C1 segment of cervical spinal cord (tissue), 14 donors: ENCODE measurements at places on chromosomes 7 and 10.

DNA sequence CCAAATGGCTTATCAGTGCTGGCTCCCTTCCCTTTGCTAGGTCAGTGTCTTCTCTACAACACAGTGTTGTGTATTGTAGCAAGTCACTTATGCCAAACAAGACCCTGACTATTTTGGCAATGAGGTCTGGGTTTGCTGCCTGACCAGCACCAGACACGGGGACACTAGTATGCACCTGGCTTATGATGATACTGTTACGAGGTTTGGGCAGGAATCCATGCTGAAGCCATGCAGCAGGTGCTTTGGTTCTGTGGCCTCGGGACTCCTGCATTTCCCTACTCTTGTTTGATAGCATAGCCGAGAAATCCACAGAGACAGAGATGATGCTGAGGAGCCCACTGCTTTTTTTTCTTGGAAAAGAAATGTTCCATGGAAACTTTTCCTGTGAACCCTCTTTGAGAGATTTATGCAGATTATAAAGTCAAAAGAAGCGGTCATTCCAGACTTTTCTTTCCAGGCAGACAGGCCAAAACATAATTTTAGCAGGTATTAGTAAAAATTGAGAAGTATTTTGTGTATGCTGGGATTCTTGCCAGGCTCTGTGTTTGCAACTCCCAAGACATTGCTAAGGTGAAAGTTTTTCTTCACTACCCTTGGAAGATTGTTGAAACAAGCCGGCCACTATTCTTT, 291.1 kb downstream of the BBS9 start:
- DNase-seq, result no peak

- DNase-seq, result no peak
Observed at GRCh38 chr10:26621243-26621888, 76.1 kb upstream of the PDSS1 start.

DNA sequence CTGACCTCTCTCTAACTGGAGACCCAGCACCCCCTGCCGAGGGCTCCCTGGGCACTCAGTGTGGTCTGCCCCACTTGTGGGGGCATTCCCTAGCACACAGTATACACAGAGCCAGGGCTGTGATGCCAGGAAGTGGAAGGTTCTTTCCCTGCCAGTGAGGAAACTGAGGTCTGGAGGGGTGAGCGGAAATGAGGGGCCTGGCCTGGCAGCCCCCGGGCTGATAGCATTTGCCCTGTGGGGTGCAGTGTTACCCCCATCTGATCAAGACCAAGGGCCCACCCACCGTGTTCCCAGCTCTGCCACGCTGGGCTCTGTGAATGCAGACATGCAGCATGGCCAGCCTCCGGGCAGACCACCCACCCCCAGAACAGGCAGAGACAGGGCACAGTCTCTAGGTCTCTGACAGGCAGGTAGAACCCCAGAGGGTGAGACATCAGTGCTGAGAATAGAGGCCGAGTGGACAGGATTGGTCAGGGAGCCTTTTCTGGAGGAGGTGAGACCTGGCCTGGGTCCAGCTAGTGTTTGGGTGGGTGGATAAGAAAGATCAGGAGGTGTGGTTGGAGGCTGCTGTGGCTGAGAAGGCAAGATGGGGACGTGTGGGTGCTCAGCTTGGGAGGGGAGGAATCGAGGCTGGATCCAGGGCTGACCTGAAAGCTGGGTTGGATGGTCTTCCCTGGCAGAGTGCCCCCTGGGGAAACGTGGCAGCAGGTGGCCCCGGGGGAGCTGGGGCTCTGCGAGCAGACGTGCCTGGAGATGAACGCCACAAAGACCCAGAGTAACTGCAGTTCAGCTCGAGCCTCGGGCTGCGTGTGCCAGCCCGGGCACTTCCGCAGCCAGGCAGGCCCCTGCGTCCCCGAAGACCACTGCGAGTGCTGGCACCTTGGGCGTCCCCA, 10.8 kb upstream of the ZNF862 start:
- DNase-seq, result no peak

GRCh38 chr10:29841724-29842649, 207.2 kb upstream of the SVIL start:
- DNase-seq, result no peak

DNA sequence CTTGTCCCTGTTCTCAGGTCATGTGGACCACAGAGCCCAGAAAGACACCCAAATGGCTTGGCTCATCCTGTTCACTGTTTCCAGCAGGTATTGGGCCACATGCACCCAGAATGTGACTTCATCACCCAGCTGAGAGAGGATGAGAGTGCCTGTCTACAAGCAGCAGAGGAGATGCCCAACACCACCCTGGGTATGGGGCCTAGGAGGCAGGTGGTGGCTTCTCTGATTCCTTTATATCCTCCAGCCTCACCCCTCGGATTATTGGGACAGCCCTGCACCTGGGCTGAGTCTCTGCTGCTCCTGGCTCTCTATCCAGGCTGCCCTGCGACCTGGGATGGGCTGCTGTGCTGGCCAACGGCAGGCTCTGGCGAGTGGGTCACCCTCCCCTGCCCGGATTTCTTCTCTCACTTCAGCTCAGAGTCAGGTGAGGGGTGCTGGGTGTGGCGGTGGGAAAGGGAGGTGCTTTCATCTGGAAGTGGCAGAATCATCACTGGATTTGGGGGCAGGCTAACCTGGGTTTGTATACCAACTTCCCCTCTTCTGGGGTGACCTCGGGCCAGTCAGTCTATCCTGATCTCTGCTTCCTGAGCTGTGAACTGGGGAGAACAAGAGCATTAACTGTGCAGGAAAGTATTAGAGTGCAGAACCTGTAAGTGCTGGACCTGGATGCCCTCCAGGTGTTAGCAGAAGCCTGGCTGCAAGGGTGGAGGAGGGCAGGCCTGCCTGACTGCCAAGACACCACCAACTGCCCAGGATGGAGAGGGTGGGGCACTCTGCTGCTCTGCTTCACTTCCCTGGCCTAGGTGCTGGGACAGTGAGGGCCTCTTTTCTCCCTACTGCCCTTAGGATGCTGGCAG, 5.2 kb downstream of the GHRHR start:
- no peak for DNase-seq

DNA sequence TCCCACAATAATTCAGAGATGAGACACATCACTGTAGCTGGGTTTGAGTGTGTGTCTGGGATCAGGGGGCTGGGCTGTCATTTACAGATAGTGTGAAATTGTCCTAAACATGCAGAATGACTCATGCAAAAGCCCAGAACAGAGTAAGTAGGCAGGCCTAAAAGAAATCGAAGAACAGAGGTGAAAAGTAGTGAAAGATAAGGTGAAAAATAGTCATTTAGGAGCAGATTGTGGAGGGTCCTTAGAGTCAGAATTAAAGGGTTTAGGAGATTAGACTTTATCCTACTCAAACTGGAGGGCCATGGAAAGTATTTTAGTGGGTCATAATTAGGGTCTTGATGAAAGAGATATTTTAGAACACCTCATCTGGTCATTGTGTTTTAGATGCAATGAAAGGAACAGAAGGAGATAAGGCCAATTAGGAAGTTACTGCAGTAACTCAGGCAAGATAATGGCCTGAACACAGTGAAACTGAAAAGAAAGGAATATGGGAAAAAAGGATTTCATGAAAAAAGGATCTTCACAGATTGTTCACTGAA, 58.3 kb upstream of the NEBL start:
- no peak for DNase-seq

- peak; percentile 10 for DNase-seq
Observed at GRCh38 chr7:128830231-128831177, at the start of gene FLNC. TSS of gene FLNC (plus strand) at chr7:128830406. CDS start at chr7:128830638, 232 bp downstream.

GRCh38 chr10:44933451-44934321, 22.5 kb downstream of the TMEM72 start:
- no peak for DNase-seq

DNA sequence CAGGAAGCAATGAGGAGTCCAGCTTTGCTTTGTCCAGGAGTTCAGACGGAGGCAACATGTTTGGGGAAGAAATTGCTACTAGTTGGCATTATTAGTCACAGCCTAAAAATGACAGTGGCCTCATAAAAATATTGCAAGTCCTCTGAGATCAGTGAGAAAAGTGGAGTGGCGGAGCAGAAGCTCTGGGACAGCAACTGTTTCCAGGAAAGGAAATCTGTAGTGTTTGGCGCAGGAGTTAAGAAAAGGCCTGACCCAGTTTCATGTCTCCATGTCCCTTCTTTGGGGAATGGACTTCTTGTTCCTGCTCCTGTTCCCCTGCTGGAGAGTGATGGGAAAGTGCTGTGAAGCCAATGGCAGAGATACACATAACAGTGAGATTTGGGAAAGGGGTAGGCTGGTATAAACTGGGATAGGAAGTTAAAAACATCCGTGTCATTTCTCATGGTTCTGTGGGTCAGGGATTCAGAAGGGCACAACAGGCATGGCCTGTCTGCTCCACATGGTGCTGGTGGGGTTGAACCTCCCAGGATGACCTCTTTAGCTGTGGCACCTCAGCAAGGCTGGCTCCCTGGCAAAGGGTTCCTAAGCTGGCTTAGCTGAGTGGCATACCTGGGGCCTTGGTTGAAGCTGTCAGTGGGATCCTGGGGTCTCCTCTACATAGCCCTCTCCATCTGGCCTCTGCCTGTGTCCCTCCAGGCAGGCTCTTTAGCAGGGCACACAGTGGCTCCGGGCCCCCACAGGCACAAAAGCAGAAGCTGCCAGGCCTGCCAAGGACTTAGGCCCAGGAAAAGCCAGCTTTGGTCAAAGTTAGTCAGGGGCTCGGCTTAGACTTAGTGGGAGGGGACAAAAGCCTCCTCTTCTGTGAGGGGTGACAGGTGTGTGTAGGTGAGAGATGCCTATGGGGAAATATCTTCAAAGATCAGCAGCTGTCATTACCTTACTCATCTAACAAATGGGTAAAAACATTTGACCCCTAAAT, 77.7 kb downstream of the WDFY4 start:
- DNase-seq, result no peak

- no peak for DNase-seq
Observed at GRCh38 chr7:85774986-85775385, 588.1 kb upstream of the SEMA3D start.

DNA sequence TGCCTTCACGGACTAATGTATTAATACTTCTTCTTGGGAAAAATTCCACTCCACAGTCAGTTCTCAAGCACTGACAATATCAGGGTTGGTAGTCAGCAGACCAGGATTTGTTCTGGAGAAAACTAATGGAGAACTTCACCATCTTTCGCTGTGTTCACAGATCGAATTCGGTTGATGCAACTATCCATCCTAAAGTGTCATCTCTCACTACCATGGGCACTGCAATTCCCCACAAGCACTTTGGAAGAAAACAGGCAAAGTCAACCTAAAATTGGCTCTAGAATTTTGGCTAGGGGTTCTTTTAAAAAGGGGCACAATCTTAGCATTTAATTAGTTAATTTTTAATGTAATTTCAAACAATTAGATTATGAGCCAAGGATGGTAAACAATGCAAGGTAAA, 164.4 kb downstream of the HGF start:
- DNase-seq, result no peak

DNA sequence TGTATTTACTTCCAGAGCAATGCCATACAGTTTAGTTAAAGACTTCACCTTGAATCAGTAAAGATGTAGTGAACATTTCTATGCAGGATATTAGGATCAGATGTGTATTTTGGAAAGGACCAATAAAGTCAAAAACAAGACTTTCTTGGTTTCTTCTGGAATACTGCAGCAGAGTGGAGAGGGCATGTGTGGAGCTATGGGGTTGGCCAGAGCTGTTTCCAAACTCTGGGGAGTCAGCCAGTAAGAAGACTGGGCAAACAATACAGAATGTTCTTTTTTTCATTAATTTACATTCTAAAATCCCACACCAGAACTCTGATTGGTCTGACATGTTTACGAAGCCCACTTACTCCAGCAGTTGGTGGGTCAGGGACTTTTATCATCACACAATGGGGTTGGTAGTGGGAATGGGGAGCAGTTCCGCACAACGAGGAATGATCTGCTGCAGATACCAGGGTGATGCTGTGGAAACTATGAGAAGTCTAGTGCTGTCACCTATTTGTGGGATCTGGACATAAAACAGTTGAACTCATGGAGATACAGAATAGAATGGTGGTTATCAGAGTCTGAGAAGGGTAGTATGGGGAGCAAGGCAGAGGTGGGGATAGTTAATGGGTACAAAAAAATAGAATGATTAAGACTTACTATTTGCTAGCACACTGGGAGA, 267.7 kb downstream of the MALRD1 start:
- DNase-seq, result no peak

GRCh38 chr10:62792261-62792660, 12.3 kb upstream of the ADO start:
- DNase-seq, result no peak

GRCh38 chr7:127514499-127514898, 70.9 kb downstream of the GCC1 start:
- no peak for DNase-seq

GRCh38 chr7:78968951-78969350, 484.5 kb downstream of the MAGI2 start:
- DNase-seq, result no peak

DNA sequence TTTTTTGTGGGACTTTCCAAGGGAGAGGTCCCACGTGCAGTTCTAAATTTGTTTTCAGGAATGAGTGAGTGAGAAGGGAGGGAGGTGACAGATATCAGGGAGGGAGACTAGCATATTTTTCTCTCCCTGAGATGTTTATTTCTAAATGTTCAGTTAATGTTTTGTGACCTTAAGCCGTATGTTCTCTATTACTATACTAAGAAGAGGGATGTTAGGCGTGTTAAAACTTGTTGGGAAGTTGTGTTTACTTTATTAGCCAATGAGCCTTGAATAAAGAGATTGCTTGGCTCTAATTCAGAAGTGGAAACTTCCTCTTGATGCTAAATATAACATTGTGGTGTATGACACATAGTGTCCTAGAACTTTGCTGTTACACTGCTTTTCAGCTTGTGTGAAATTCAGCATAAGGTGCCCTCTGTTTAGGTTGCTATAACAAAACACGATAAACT, 37.3 kb downstream of the DNAH11 start:
- DNase-seq, result no peak

- DNase-seq, result no peak
Observed at GRCh38 chr7:151853896-151854719, 22.8 kb downstream of the PRKAG2 start.

- DNase-seq, result no peak
Observed at GRCh38 chr10:66058594-66058993, 867.2 kb upstream of the LRRTM3 start.

DNA sequence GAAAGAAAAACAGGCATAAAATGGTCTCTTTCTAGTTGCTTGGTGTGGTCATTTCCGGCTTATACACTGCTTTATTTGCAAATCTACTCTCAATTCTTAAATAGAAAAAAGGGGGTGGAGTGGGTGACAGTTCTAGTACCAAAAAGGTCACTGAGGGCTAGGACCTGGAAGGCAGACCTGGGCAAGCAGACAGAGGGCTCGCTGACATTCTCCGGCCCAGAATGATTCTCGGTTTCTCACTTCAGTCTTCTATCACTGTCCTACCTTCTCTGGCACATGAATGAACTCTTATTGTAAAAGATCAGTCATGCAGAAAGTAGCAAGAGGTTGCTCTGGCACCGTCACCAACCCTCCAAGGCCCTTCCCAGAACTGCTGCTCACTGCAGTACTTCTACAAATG, 54.0 kb downstream of the MALSU1 start:
- DNase-seq, result no peak

DNA sequence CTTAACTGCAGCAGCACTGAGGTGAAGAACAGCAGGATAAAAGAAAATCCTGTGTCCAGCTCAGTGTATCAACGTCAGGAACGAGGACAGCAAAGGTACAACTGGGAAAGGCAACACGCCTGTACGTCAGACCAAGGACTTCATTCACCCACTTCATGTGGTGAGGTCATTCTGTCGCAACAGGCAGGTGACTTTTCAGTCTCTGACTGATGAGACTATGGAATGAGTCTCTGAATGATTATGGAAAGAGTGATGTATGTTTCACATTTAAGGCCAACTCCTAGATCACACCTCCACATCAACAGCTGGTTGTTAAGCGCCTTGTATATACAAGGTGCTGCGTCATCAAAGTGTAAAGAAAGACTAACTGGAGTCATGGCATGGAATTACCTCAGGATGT, 297.6 kb upstream of the SP8 start:
- no peak for DNase-seq

GRCh38 chr7:107109955-107110354, 58.8 kb upstream of the HBP1 start:
- DNase-seq, result no peak
